Natural killer cell treated with Interleukin-12 subunit alpha and Interleukin-12 subunit beta and Interleukin-15 and Interleukin-18, amount 100 ng/mL, for 72 hours (primary cell): ENCODE measurements at places on chromosomes 5 and 9.
A peak's percentile ranks its signal among the peaks of the same experiment; 100 is the strongest.

- no peak for DNase-seq
Measured at GRCh38 chr5:73418244-73418691, 30.3 kb downstream of the FOXD1 start.

DNA sequence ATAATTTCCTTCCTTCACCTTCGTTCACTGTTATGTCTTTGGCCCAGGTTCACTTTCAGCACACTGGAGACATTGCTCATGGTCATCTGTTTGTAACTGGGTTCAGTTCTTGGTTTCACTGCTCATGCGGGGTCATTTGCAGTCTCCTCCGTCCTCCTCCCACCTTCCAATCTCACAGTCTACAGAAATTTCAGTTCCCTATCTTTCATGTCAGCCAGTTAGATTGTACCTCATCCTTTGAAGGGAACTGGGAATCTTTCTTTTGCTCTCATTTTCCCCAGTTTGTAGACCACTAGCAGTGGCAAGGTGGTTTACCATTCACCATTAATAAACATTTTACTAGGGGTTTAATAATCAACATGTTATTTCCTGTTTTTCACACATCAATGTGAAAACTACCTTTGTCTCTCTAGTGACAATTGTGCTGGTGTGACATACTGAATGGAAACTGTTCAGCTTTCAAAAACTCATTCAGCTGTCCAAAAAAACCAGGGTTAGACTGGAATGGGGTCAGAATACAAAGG is 100.9 kb upstream of the IL6ST start:
- no peak for DNase-seq

DNA sequence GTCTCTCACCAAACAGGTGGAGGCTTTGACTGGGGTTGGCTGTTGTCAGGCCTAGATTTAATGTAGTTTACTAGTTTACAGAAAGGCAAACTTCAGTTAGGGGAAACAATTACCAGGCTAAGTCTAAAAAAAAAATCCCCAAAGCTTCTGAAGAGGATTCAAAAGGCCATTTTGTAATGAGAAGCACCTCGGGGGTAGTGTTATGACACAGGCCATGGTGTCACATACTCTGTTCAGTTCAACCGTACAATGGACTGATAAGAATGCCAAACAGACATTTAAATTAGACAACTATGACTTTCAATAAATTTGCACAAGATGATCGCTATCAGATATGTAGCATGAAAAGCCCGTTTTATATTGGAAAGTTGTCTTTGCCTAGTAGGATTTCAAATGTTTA is 120.1 kb upstream of the PCA3 start:
- no peak for DNase-seq

DNA sequence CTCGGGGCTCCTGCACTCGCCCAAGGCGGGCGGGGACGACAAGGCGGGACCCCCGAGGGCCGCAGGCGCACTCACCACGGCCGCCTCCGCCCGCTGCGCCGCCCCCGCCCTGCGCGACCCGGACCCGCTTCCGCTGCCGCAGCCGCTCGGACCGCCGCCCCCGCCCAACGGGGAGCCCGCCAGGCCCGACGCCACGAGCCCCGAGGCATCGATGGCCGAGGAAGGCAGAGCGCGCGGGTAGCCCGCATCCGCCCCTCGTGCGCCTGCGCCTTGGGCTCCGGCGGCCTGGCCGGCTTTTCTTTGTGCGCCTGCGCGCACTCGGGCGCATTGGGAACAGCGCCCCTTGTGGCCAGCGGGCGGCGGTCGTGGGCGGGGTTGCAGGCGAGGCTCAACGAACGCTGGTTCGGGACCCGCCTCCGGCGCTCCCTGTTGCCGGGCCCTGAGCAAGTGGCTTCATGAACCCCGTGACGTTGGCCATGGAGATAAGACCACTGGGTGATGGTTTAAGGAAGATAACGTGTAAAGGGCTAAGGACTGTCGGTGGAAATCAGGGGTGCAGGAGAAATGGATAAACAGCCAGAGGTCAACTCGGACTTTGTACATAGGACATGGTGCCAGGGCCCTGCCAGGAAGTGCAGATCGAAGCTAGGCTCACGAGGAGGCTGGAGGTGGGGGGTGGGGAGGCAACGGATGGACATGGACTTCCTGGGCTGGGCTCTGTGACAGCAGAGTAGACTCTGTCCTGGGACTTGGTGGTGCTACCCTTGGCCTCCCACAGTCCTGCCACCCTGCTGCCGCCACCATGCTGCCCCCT is at the start of the genes C8G and FBXW5:
Gene C8G, plus strand, starts transcription at position 725 of the 814 bp plus-strand sequence. Its CDS starts 78 bp downstream, at position 803.
Gene FBXW5, minus strand, starts transcription at position 220 of the 814 bp plus-strand sequence. CDS start 655 bp downstream, outside the sequence.
- peak; percentile 99 for DNase-seq

DNA sequence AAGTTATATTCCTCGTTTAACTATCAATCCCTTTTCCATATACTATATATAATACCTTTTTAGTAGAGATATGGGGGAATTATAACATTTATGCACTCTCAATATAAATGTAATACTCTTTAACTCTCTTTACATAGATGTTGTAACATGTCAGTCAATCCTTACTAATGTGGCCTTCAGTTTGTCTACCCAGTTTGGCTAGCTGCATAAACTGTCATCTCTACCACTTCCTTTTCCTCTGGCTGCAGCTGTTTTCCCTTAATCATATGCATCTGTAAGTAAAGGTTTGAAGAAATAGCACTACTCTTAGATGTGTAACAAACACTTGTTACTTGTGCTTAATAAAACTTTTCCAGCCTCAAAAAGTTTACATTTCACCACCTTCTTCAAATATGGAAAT is 13.4 kb downstream of the ABHD17B start:
- DNase-seq: peak; percentile 63

DNA sequence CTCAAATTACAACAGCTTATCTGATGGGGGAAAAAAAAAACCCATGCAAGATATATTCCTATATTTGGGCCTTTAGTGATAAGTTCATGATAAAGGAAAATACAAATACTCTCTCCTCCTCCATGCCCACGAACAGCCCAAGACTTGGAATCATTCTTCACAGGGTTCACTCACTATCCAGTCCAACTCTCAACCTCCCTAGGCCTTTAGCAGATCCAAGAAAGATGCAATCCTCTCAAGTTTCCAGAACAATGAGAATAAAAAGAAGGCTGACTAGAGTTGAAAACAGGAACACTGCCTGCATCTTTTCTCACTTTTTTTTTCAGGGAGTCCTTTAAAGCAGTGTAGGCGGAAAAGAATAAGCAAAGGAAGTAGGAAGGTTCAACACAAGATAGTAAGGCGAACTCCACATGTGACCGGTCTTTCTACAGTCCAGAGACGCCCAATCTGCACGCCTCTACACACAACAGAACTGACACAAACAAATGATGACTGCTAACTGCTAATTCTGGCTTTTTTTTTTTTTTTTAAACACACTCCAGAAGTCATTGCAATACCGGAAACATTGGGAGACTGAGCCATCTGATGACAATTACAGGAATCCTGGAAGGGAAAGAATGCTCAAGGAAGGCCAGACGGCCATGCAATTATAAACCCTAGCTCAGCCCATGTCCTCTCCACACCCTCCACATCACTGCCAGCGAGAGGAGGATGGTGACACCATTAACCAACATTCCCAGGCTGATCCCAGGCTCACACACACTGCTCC is 75.4 kb downstream of the BNC2 start:
- no peak for DNase-seq

- DNase-seq: no peak
Measured at GRCh38 chr5:20694121-20694520, 706.1 kb upstream of the CDH18 start.

DNA sequence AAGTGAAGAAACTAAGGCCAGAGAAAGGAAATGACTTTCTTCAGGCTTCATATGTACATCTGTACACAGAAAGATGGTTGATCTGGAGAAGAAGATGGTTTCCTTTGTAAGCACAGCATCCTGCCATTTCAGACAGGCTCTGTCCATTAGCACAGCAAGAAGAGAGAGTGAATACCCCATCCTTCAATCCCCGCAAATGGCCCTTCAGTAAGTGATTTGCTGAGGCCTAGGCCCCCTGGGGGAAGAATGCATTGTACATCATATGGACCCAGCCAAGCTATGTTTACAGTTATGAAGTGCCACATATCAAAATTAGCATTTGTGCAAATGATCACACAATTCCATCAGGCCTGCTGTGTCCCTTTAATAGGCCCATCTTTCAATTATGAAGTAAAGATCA is 657.4 kb downstream of the BRINP1 start:
- DNase-seq: no peak

GRCh38 chr5:5025774-5026408 is 114.2 kb upstream of the ADAMTS16 start:
- DNase-seq: no peak

- DNase-seq: peak; percentile 77
Measured at GRCh38 chr5:143054480-143054941, 284.3 kb downstream of the ARHGAP26 start.

- DNase-seq: no peak
Measured at GRCh38 chr9:81851340-81851739, 76.9 kb upstream of the SPATA31D4 start.

DNA sequence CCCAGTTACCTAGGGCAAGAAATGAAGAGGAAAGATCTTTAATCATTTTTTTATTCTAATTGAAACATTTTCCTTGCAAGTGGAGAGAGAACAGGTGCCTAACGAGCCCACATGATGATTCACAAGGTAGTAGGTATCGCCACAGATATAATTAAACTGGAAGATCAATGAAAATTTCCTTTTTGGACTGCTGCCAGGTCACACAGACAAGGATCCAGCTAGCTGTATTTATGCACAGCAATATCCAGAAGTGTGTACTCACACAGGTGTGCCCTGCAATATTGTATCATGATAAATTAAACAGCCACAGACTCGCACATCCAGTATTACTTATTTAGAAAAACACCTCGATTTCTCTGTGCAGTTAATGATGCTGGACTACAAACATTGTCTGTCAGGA is 294.0 kb upstream of the SMARCA2 start:
- DNase-seq: no peak

DNA sequence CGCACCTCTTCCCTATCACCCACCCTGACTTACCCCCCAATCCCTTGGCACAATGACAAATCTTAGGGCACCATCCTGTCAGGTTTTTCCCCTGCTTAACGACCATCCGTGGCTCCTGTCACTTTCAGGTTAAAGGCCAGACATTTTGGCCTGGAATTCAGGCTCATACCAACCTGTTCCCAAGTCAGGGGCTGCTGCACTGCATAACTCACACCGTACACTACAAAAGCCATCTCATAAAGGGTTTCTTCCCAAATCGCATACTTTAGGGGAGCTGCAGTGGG is 7.5 kb upstream of the AKNA start:
- DNase-seq: no peak

DNA sequence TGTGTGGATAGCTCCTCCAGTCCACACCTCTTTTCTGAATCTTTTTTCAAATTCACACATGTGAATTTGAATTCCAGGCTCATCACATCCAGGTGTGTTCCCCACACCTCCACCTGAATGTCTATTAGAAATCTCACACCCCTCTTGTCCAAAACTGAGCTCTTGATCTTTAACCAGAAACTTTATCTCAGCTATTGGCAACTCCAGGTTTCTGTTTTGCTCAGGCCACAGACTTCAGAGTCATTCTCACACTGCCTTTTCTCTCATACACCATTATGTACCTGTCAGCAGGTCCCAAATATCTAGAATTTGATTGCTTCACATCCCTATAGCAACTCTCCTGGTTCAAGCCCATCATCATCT is 11.6 kb downstream of the NIPSNAP3B start:
- DNase-seq: no peak

DNA sequence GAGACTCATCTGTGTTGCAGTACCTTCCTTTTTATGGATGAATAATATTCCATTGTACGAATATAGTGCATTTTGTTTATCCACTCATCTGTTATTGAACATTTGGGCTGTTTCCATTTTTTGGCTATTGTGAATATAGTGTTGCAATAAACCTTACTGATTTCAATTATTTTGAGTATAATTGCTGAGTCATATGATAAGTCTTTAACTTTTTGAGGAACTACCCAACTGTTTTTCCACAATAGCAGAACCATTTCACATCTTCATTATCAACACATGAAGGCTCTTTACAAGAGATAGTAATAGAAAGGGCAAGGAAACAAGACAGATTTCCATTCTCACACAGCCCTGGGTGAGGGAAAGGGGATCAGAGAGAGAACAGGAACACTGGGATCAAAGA is 329.2 kb downstream of the RAB3C start:
- DNase-seq: no peak

DNA sequence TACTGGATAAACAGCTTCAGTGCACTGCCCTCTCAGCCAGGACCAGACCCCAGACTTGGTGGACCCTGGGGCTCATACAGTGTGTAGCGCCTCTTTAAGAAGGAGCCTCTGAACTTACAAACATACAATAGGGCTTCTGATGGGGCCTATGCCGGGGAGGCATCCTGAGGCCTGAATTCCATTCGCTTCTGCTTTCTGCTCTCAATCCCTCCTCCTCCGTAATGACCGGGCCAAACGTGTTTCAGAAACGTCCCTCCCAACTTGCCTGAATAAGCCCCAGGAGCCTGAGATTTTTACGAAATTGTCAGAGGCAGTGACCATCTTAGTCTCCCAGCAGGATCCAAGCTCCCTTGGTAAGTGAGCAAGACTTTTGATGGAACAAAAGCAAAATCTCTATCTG is 128.1 kb upstream of the BOD1 start:
- DNase-seq: no peak

- no peak for DNase-seq
Measured at GRCh38 chr9:38073882-38074281, 4.9 kb upstream of the SHB start.

- no peak for DNase-seq
Measured at GRCh38 chr9:38042626-38043357, 26.2 kb downstream of the SHB start.

DNA sequence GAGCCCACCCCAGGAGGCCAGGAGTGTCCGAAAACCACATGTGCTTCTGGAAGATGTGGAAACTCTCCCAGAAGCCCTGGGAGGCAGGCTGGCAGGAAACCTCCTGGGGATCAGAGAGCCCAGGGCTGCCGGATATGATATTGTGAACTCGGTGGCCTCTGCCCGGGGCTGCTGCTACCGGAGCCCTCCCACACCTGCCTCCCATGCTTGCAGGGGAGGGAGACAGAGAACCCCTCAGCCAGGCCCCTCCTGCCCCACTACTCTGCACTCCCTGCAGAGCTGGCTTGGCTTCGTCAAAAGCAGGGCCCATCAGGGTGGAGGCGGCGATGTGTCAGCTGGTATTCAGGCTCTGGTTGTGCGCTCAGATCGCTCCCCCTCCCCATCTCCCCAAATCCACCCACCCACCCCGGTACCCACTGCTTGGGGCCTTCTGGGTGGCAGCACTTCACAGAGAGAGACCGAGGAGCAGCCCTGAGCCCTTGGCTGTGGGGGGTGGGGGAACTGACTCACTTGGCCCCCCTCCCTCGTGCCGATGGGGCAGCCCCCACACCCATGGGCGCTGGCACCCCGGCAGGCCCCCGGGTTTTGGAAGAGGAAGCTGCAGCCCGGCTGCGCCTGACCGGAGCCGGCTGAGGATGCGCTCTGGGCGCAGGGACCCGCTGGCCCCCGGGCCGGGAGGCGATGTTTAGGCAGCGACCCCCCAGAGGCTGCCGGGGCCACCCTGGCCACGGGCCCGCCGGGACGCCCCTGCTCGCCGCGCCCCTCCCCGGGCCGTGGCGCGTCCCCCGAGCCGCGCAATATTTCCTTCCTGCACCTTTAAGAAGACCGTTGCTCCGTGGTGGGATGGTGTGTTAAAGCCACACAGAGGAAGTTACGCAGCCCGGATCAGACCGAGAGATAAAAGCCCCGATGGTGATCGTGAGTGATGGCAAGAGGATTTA is 786 bp upstream of the NTNG2 start:
- peak; percentile 84 for DNase-seq

- DNase-seq: no peak
Measured at GRCh38 chr5:135556620-135557019, 20.9 kb upstream of the NEUROG1 start.
